Lower lobe of right lung (tissue), 2 donors: ENCODE measurements at places on chromosomes 3 and 15.

GRCh38 chr3:182241766-182242488, 530.2 kb downstream of the SOX2 start:
- DNase-seq: no peak

GRCh38 chr3:33217866-33218445, 654 bp downstream of the SUSD5 start:
- DNase-seq: no peak

GRCh38 chr3:51949121-51949520, 6.1 kb upstream of the GPR62 start:
- DNase-seq: no peak

DNA sequence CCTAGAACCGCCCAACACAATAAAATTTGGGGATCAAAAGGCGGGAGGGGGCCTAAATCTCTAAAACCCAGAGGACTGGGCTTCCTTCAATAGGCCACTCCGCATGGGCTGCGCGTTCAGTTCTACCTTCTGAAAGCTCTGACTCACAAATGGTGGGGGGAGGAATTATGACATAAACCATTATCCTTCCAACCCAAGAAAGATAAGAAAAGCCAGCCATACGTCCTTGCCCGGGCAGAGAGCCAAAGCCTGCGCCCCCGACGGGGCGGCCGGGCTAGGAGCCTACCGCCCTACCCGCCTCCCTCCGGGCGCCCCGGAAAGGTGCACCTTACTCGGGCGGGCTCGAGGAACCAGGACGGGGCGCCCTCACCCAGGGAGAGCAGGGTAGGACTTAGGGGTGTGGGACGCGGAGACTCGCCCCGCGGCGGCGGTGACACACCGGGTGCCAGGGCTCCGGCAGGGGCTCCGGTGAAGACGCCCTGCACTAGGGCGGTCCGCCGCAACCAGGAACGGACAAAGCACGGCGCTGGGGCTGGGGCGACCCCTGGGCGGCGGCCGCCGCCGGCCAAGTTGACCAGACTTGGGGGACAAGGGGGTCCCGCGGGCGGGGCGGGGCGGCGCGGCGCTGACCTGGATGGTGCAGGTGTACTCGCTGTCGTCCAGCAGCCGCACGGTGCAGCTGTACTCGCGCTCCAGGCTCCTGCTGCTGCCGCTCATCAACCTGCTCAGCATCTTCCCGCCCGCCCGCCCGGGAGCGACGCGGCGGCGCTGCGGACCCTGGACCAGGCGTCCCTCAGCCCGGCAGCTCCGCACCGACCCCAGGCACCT, 534 bp downstream of the FRMD5 start:
- DNase-seq: peak; percentile 51

DNA sequence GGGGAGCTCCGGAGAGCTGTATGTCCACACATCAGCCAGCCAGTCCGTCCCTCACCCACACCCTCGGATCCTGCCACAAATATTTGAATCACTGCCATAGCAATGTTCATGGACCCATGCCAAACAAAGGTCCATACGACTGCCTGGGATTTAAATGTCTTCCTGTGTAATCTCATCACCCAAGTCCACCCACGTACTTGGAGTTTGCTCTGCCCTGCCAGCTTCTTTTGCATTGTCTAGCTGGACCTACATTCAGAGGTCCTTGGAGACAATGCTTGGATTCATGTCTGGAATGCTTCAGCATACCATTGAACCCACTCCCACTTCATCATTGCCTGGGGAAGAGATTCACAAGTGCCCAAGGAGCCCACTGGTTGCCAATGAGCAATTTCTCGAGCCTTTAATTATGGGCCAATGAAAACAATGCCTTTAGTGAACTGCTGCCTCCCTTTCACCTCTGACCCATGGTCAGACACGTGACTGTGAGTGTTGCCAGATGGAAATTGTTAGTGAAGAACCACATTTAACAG, 90.4 kb upstream of the PHLDB2 start:
- no peak for DNase-seq

DNA sequence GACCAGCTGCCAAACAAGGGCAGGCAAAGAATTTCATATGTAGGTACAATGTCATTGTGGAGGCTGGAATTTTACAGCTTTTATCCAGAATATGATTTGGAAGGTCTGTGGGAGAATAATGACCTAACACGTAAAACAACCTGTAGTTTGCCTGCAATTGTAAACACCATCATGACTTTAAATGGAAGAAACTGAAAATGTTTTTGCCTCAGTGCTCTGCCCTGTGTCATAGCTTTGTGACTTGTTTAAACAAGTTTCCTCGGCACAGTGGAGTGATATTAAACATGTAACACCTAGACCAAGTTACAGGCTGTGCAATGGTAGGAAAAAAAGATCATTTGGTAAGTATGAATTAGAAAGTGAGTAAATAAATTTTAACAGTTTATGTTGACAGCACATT, 171.6 kb upstream of the MBNL1 start:
- no peak for DNase-seq

- DNase-seq: no peak
Observed at GRCh38 chr3:20185331-20185678, 701 bp downstream of the SGO1 start.

DNA sequence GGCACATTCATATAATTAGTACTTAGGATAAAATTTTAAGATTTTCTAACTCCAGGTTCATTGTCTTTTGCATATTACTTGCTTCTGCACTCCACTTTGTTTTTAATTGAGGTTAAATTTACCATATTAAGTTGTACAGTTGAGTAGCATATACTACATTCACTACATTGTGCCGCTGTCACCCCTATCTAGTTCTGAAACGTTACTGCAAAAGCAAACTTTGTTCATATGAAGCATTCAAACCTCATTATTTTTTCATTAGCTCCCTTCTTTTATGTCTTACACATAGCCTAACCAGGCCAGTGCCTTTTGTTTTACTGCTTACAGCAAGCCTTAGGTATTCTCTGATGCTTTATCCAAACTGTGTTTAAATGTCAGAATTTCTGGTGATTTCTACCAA, 183.1 kb upstream of the CGNL1 start:
- DNase-seq: no peak

DNA sequence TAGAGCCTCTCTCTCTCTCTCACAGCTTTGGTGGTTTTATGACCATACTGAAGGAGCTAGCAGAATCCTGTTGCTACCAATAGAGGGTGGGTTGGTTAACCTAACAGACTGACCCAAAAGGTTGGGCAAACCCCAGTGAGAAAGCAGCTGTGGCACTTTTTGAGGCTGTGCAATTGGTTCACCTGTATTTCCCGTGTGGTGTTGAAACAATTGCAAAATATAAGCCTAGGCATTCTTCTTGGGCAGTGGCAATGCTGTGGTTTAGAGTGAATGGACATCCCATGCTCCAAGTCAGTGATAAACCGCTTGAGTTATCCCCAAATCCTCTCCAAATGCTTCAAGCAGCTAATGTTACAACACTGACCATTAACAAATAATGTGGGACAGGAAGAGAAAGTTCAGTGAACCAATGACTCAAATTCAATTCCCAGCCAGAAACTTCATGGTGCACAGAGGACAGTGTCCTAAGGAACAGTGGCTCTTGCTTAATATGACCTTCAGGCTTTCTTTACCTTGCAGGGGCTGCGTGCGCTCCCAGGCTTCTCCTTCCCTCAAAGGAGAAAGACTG, 261.9 kb upstream of the ICE2 start:
- no peak for DNase-seq

DNA sequence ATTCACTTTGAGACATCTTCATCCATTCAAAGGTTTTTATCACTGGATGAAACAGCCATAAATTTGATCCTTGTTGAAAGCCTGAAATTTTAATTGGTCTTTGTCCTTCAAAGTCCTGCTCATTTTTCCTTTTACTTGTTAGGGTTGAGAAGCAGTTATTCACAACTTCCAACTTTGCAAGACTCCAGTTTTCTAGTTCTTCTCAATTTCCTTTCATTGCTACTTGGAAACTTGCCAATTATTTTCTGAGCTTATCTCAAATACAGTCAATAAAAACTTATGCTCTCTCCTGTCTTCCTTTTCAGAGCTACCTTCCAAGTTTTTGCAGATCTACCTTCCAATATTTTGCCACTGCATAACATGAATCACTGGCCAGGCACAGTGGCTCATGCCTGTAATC, 23.7 kb upstream of the CD276 start:
- DNase-seq: no peak

DNA sequence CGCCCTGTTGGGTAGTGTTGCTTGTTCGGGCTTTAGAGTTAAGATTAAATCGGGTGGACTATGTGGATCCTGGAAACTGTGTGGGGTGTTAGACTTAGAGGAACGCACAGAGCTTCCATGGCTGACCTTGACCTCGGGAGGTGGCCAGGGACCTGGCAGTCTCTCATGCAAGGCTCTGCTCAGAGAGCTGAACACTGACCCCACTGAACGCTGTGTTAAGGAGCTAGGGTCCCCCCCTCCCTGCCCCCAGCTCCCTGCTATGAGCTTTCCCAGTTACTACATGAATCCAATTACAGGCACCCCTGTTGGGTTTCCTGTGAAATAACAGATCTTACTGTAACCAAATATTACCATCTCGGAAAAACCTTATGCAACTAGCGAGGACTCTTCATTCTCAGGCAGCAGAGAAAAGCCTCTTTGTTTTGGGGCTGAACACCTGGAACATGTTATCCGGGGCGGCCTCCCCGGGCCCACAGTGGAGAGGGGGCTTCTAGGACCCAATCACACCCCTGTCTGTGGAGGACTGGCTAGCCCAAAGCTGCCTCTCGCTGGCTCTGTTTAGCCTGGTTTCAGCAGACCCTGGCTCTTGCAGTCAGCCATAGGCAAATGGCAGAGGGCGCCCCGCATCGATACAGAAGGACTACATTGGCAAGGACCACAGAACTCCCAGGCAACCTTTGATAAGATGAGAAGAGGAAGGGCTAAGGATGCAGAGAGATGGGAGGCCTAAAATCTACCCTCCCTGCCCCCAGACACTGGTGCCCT, 25.8 kb upstream of the ALDH1A3 start:
- DNase-seq: no peak

DNA sequence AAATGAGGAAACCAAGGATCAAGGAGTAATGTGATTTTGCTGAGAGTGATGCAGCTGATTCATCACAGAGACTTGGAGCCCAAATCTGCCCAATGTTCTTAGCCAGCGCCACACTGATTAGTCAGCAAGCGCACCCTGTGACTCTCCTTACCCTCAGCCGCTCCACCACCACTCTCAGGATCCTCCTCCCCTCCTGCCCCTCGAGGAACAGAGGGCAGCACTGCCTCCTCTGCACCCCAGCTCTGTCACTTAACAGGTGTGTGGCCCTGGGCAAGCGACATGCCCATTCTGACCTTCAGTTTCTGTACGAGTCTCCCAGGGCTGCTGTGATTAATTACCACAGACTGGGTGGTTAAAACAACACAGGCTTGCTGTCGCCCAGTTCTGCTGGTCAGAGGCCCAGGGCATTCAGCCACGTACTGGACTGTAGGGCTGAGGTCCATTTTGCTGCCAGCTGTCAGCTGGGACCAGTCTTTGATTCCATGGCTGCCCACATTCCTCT, 36.1 kb upstream of the HRH1 start:
- DNase-seq: no peak

DNA sequence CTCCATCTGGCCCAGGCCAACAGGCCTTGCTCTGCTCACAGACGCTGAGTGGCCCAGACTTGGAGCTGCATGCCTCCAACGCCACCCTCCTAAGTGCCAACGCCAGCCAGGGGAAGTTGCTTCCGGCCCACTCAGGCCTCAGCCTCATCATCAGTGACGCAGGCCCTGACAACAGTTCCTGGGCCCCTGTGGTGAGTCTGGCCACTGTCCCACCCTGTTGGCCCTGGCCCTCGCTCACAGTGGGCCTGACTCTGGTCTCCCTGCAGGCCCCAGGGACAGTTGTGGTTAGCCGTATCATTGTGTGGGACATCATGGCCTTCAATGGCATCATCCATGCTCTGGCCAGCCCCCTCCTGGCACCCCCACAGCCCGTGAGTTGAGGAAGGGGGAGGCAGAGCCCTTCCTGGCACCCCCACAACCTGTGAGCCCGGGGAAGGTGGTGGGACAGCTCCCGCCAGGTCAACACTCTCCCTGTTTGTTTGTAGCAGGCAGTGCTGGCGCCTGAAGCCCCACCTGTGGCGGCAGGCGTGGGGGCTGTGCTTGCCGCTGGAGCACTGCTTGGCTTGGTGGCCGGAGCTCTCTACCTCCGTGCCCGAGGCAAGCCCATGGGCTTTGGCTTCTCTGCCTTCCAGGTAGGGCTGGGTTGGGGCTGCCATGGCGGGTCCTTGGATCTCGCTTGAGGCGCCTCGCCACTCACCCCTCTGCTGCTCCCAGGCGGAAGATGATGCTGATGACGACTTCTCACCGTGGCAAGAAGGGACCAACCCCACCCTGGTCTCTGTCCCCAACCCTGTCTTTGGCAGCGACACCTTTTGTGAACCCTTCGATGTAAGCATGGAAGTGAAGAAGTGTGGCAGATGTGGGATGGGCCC, 10.0 kb downstream of the NT5DC2 start:
- DNase-seq: peak; percentile 45

- DNase-seq: peak; percentile 48
Observed at GRCh38 chr3:120559242-120560061, 36.7 kb upstream of the NDUFB4 start.

- no peak for DNase-seq
Observed at GRCh38 chr3:157913741-157914150, 192.5 kb downstream of the SHOX2 start.

DNA sequence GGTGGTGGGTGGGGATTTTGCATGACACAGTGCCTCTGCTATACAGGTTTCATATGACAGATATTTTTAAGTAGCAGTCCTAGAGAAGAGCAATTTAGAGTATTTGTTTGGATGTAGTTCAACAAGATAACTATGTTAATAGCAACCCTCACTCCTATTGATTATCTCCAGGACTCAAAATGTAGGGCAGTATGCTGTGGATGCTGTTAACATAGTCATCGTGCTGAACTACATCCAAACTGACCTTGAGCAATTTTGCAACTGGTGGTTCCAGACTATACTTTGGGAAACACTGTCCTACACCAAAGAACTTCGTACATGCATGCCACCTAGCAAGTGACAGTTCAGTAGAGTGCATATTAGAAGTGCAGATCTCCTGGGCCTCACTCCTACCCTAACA, 117.6 kb downstream of the IL5RA start:
- DNase-seq: no peak

DNA sequence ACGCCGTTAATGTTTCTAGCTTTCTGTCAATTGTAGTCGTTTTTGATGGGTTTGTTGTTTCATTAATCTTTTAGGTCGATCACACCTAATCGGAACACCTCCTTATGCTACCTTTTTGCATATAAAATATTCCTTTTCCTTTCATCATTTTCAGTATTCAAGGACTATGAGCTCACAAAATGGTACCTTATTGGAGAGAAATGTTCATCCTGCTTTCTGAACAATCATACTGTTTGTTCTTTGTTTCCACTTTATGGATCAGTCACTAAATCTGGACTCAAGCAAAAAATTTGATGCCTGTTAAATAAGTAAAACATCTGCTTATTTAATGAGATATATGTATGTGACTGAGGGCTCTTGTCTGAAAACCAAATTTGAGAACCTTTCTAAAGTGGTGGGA, 1.1 kb downstream of the KIF15 start:
- no peak for DNase-seq

- no peak for DNase-seq
Observed at GRCh38 chr3:185691622-185692021, 105.5 kb downstream of the SENP2 start.

GRCh38 chr3:195546130-195546560, 3.0 kb upstream of the PPP1R2 start:
- DNase-seq: no peak
